Muscle of back (tissue), 13 donors: ENCODE measurements at places on chromosomes 1 and 21.
A peak's percentile ranks its signal among the peaks of the same experiment; 100 is the strongest.

DNA sequence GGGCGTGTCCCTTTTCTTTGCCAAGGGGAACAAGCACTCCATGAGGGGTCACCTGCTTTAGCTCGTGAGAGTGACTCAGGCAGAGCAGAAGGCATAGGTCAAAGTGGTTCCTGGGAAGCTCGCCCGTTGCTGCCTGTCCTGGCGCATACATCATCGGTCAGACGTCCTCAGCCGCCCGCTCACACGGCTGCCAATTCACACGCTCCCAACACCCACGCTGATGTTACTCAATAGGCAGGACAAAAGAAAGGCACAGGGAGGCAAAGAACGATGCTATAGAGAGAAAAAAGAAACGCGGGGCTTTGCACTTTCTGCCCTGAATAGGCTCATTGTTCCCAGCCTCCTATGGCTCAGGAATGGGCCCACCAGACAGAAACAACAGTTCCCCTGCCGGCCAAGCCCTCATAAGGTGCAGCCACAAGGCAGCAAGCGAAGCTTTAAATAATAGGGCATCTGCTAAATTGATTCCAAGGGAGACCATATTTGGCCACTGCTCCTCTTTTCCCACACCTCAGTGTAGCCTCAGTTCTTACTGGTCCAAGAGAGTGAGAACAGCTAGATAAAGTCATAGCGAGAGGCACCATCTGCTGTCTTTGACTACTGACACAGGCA lies 38.7 kb downstream of the VTCN1 start:
- no peak for DNase-seq

DNA sequence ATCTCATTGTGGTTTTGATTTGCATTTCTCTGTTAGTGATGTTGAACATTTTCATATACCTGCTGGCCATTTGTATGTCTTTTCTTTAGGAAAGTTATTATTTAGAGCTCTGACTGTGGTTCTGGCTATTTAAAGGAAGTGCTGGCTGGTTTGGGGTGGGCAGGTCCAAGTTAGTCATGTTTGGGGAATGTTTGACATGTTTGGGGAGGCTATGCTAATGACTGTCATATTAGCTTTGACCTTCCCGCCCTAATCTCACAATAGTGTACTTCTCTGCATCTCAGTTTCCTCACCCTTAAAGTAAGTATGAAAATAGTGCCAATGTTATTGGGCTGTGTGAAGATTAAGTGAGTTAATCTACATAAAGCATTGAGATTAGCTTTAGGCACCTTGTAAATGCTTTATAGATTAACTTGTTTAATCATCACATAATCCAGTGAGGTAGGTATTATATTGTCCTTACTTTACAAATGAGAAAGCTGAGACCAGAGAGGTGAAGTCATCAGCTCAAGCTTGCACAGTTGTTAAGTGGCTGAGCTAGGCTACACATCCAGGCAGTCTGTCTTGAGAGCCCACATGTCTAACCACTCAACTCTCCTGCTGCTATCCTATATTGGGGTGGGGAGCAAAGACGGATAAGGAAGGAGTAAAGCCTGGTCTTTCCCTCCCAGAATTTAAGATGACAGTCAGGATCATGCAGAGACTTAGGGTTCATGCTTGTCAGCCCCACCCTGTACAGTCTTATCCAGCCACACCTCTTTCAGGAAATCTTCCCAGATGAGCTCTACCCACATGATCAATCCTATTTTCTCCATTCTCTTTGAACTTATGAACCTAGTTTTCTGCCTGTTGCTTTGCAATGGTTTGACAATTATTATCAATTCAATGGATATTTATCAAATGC lies 22.8 kb upstream of the CRNN start:
- no peak for DNase-seq

- DNase-seq: no peak
Observed at GRCh38 chr1:70910013-70910412, 137.6 kb downstream of the PTGER3 start.

GRCh38 chr21:42622284-42622683 lies 31.1 kb upstream of the PDE9A start:
- DNase-seq: no peak

GRCh38 chr1:59574085-59574484 lies 240.7 kb upstream of the HOOK1 start:
- DNase-seq: no peak

DNA sequence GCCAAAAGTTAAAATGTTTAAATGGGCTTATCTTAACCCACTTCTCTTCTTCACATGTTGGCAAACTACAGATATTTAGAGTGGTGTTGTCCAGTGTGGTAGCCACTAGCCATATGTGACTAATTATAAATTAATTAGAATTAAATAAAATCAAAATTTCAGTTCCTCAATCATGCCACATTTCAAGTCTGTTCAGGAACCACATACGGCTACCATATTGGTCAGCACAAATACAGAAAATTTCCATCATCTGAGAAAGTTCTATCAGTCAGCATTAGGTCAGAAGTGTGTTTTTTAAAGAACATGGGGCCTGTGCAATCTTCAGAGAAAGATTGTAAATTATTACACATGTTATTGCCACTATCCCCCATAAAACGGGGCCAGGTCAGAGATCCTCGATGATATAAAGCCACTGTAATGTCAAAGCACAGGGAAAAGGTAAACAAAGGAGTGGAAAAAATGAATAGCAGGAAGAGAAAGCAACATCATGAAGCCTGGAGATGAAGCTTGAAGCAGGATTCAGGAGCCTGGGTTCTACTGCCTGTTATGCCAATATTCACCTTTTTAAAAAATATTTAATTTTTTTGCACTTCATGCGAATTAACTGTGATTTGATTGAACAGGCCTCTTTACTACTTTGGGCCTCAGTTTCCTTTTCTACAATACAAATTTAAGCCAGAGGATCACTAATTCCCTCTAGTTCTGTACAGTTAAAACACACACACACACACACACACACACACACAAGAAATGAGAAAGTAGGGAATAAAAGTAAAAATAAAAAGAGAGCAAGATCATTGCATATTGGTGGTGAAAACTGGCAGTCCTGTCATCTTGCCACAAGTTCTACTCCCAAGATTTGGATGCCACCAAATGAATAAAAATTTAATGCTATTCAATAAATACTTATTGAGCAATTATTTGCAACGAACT lies 2.3 kb downstream of the RSBN1 start:
- DNase-seq: no peak

- no peak for DNase-seq
Observed at GRCh38 chr1:155913969-155914757, 3.0 kb upstream of the RIT1 start.

GRCh38 chr21:31571879-31572278 lies 87.6 kb upstream of the SOD1 start:
- no peak for DNase-seq

- DNase-seq: no peak
Observed at GRCh38 chr1:232340446-232340845, 289.5 kb downstream of the SIPA1L2 start.

GRCh38 chr21:41152147-41152546 lies 15.8 kb upstream of the BACE2 start:
- DNase-seq: no peak

- DNase-seq: no peak
Observed at GRCh38 chr1:89351597-89352311, 12.1 kb upstream of the GBP6 start.

DNA sequence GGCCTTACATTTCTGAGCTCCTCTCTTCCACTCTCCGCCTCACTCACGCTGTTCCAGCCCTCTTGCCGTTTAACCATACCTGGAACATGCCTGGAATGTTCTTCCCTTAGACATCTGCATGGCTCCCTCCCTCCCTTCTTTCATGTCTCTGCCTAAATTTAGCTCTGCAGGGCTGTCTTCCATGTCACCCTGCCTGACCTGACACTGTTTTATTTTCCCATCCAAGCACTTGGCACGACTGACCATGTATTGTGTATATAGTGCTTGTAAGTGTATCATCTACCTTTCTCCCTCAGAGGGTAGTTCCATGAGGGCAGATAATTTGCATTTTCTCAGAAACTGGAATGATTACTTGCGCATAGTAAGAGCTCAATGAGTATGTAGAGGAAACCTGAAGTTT lies 47.3 kb downstream of the ST6GALNAC3 start:
- no peak for DNase-seq

DNA sequence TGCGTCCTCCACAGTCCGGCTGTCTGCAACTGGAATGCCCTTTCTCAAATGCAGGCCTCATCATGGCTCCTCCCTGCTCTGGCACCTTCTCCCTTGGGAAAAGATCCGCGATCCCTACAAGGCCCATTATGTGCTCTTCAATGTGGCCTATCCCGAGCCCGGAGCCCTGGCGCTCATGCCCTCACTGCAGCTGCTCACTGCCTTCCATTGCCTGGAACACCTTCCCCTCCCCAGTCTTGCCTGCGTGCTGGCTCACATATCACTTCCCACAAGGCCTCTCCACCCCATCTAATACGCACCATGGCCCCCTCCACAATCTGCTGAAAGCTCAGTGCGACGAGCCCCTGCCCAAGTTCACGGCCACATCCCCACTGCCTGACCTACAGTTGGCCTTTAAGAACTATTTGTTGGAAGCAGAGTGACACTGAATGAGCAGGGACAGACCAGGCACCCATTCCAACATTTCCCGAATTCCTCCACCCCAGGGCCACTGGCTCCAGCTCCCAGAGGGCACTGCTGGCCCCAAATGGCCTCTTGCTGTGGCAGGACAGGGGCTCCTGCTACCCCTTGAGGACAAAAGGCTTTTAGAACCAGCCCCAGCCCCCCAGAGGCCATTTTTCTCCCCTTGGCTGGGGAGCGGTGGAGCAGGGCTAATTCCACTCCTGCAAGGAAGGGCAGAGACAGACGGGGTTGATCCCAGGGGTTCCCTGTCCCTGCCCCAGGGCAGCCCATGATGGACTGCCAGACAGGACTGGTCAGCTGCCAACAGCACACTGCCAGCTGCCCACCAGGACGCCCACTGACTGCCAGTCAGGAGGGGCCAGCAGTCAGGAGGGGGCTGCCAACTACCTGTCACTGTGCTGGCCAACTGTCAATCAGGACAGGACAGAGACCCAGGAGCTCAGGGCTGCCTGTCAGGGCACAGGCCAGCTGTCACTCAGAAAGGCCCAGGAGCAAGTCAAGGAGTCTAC lies 64.8 kb downstream of the DHRS3 start:
- peak; percentile 53 for DNase-seq

GRCh38 chr1:32170991-32171390 lies 8.5 kb upstream of the TXLNA start:
- DNase-seq: no peak

DNA sequence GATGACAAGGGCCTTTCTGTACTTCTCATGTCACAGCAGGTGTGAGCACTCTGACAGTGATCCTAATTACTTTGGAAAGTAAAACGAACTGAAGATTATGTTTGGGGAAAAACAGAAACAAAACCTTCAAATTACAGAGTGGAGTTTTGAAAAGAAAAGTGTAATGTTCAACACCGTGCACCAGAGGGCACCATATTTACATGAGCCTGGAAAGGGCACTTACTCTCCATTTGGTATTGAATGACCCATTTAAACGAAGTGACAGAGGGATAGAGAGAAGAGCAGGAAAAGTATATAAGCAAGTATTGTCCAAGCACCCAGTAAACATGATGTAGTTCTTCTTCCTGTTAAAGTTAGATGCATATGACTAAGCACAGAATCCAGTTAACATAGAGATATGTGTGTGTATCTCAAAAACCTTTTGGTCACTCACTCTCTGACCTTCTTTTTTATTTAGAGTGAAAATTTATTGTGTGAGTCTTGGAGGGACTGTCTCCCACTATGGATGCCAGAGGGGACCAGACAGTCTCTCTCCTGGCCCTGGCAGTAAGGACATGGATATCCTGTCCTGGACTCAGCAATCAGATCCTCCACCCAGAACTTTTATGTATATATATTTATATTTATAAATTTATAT lies 3.8 kb upstream of the RGSL1 start:
- DNase-seq: no peak

DNA sequence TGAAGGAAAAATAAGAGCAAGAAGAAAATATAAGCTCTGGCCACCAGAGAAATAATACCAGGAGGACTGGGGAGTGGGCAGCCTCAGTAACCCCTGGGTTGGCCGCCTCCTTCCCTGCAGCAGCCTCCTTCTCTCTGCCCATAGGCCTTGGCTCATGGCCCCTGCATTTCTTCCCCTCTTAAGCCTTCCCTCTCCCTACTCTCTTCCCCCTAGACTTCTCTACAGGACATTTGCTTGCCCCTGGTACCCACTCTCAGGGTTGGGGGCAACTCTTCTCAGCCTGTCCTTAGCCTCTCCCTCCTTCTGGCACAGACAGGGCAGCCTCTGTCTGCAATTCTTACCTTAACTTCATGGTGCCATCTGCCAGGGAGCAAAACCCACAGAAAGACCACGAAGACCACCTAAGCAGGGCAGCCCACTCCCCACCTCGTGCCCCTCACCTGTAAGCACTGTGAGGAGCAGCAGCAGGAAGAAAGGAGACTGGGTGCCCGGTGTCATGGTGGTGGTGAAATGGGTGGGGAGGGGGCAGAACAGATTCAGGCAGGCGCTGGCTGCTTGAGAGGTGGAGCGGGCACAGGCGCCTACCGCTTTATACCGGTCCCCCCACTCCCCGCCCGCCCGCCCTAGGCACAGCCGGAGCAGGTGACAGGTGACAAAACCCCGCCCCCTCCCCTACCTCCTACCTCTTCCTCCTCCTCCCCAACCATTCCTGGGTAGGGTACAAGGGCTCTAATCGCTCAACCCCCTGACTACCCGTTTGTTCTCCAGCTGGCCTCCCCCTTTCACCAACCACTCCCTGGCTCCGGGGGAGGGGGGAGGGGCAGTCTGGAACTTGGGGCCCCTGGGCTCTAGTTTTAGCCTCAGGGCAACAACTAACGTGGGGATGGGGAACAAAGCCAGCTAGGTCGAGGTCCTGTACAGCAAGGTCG lies 15.1 kb downstream of the THBS3 start:
- no peak for DNase-seq

GRCh38 chr1:165759095-165759494 lies 9.6 kb downstream of the TMCO1 start:
- no peak for DNase-seq

GRCh38 chr1:22177354-22178003 lies 34.6 kb upstream of the WNT4 start:
- no peak for DNase-seq

- no peak for DNase-seq
Observed at GRCh38 chr1:53971718-53972117, 25.6 kb downstream of the LRRC42 start.

DNA sequence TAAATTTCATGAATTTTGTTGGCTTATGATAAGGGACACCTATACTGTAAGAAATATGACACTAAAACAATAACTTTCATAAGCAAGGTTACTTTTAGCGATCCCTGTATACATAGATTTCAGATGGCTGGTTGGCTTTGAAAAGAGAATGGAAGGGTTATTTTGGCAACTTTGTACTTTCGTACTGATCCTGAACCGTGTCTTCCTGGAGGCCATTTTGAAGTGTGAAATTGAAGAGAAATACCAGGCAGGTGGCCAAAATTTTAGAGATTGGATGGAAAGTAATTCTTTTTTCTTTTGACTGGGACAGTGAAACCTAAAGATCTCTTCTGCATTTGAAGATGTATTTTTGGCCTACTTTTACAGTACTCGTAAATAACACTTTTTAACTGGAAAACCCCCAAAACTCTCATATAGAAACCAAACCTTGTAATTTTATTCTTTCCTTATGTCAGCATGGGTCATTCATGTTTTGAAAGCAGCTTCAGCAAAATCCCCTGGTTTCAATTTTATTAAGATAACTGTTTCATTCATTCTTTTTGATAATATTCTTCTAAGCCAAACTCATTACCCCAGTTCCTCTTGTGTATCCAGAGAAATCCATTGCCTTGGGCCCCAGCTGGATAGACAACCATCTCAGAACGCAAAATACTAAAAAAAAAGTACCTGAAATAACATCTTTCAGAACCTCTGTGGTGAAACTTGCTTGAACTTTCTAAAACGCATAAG lies 38.4 kb upstream of the ZNF281 start:
- peak; percentile 28 for DNase-seq

GRCh38 chr1:233791721-233792120 lies 112.8 kb upstream of the SLC35F3 start:
- DNase-seq: no peak

- DNase-seq: peak; percentile 92
Observed at GRCh38 chr1:185483664-185484450, 166.8 kb upstream of the IVNS1ABP start.
